ENCODE measurements at places on chromosomes 1 and 21.

- H3K27me3 ChIP-seq, result no peaks in the 10 kb centered on the region
- H3K27ac ChIP-seq, result no peak overlapping the region
- no peak overlapping the region for H3K4me3 ChIP-seq
- H3K36me3 ChIP-seq, result no peaks in the 10 kb centered on the region
- H3K4me1 ChIP-seq, result no peaks in the 10 kb centered on the region
- no peak for DNase-seq
These were observed 21.0 kb downstream of the CD160 start for GRCh38 chr1:145740269-145740668.

GRCh38 chr1:209727785-209728184 lies 23.1 kb downstream of the HSD11B1 start:
- DNase-seq, result no peak
- H3K4me3 ChIP-seq, result no peak overlapping the region
- H3K4me1 ChIP-seq, result no peaks in the 10 kb centered on the region
- H3K27ac ChIP-seq, result no peak overlapping the region
- H3K27me3 ChIP-seq, result no peaks in the 10 kb centered on the region

GRCh38 chr1:232372841-232373440 lies 257.0 kb downstream of the SIPA1L2 start:
- no peaks in the 10 kb centered on the region for H3K36me3 ChIP-seq
- no peaks in the 10 kb centered on the region for H3K4me1 ChIP-seq
- no peak overlapping the region for H3K4me3 ChIP-seq
- H3K27ac ChIP-seq, result no peak overlapping the region
- H3K27me3 ChIP-seq, result no peaks in the 10 kb centered on the region
- DNase-seq, result no peak

DNA sequence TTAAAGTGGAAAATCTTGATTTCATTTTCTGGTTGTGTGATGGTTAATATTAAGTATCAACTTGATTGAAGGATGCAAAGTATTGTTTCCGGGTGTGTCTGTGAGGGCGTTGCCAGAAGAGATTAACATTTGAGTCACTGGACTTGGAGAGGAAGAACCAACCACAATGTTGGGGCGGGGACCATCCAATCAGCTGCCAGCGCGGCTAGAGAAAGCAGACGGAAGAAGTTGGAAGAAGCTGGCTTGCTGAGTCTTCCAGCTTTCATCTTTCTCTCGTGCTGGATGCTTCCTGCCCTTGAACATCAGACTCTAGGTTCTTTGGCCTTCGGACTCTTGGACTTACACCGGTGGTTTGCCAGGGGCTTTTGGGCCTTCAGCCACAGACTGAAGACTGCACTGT lies 832.6 kb upstream of the TMPRSS15 start:
- no peak for DNase-seq
- no peak overlapping the region for H3K4me3 ChIP-seq
- no peaks in the 10 kb centered on the region for H3K36me3 ChIP-seq
- H3K27me3 ChIP-seq, result no peaks in the 10 kb centered on the region

DNA sequence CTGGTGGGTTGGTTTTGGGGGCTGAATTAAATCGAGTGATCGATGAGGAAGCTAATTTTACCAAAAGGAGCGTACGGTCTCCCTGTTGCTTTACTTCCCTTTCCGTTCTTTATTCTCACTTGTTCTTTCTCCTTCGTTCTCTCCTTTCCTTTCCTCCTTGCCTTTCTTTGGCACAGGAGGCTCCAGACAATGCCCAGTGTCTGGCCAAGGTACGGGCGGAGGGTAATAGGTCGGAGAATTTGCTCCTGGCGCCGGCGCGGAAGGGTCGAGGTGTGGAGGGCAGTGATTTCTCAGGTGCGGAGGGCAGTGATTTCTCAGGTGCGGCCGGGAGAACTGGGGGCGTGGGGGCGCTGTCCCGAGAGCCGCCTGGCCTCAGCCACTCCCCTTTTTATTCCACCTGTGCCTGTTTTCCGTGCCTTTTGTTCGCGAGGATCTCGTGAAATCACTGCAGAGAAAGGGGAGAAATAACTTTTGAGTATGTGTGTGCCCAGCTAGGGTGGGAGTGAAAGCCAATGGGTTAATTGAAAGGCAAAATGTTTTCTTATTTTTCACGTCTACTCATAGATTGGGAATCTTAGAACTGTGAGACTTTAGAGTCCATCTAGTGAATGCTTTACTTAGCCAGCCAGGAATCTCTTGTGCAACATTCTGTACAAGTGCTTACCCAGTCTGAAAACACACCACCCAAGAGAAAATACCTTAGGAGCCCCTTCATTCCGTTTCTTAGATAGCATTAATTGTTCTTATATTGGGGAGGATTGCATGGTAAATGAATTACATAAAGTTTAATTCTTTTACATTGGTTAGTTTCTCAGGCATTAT lies 1.3 kb downstream of the FNBP1L start:
- H3K27ac ChIP-seq, result no peak overlapping the region
- H3K4me3 ChIP-seq, result peak overlapping the region; percentile 96
- H3K4me1 ChIP-seq, result no peaks in the 10 kb centered on the region

GRCh38 chr1:116044071-116044470 lies 67.1 kb upstream of the MAB21L3 start:
- no peak overlapping the region for H3K4me3 ChIP-seq
- no peaks in the 10 kb centered on the region for H3K36me3 ChIP-seq
- H3K4me1 ChIP-seq, result no peaks in the 10 kb centered on the region
- H3K27ac ChIP-seq, result no peak overlapping the region

DNA sequence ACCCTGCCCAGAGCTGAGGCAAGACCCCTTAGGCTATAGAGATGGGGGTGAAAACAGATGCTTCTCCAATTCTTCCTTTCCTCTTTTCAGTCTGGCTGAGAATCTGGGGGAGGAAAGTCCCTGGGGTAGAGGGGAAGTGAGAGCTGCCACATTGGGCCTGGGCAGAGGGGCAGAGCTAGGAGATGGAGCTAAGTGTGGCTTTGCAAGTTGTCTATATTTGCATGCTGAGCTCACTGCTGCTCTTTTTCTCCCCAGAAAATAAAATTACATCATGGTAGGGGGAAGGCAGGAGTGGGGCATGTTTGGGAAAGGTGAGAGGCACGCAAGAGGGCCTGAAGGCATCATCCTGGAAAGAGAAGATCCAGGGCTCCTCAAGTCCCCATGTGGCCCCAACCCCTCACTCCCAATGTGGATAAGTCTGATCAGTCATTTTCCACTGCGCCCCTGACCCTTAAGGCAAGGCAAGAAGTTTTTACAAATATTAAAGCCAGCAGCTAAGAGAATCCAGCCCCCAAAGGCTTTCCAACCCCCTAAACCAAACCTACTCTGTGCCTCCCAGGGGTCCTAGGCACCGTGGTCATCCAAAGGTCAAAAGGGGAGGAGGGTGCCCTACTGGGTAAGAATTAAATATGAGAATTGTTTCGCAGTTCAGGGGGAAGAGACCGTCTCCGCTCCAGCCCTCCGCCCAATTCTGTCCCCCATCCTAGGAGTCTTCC lies 500 bp upstream of the PEA15 start:
- peak overlapping the region; percentile 20 for H3K4me3 ChIP-seq
- H3K36me3 ChIP-seq, result no peaks in the 10 kb centered on the region
- peaks cover 8% of the 10 kb centered on the region for H3K4me1 ChIP-seq
- H3K27ac ChIP-seq, result no peak overlapping the region
- no peak for DNase-seq

- no peaks in the 10 kb centered on the region for H3K4me1 ChIP-seq
- H3K36me3 ChIP-seq, result no peaks in the 10 kb centered on the region
- peak; percentile 29 for DNase-seq
- H3K27me3 ChIP-seq, result no peaks in the 10 kb centered on the region
- H3K27ac ChIP-seq, result no peak overlapping the region
These were observed 17.1 kb downstream of the ZP4 start for GRCh38 chr1:237873487-237874211.

DNA sequence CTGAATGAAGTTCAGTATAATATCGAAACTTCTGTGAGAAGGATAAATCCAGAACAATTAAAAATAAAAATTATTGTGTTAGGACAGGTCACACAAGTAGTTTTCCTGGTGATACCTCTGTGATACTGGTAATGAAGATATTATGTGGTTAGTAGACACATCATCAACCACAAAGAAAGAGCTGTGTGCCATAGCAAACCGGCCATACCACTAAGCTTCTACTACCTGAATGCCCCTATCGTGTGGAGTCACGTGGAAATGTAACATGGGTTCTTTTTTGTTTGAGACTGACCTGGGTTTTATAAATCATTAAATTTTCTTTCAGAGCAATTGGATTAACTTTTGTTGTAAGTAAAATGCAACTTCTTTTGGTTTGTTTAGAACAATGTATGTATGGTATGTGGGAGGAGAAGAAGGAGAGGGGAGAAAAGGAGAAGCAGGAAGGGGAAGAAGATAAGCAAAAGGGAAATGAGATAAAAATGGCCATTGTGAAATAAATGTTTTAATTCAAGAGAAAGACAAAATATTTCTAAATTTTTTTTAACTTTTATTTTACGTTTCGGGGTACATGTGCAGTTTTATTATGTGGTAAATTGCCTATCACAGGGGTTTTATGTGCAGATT lies 58.2 kb upstream of the LRRC8B start:
- no peaks in the 10 kb centered on the region for H3K4me1 ChIP-seq
- no peak overlapping the region for H3K4me3 ChIP-seq
- H3K27me3 ChIP-seq, result no peaks in the 10 kb centered on the region

DNA sequence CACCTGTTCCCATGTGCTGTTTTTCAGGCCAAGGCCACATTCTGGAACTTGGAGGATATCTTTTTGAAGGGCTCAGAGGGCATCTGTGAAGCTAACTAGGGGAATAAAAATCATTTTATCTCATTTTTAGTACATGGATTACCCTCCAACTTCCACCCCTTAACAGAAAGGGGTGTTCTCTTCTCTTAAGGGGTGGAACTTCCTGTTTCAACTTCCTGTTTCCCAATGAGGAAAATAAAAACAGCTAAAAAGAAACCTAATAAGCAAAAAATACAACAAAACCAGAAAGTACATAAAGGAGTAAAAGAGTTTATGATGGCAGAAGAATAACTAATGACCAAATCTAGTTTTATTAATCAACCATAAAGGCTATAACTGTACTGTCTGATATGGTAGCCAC lies 24.8 kb upstream of the SLC22A15 start:
- DNase-seq, result no peak
- no peaks in the 10 kb centered on the region for H3K4me1 ChIP-seq
- no peak overlapping the region for H3K27ac ChIP-seq
- no peaks in the 10 kb centered on the region for H3K36me3 ChIP-seq

DNA sequence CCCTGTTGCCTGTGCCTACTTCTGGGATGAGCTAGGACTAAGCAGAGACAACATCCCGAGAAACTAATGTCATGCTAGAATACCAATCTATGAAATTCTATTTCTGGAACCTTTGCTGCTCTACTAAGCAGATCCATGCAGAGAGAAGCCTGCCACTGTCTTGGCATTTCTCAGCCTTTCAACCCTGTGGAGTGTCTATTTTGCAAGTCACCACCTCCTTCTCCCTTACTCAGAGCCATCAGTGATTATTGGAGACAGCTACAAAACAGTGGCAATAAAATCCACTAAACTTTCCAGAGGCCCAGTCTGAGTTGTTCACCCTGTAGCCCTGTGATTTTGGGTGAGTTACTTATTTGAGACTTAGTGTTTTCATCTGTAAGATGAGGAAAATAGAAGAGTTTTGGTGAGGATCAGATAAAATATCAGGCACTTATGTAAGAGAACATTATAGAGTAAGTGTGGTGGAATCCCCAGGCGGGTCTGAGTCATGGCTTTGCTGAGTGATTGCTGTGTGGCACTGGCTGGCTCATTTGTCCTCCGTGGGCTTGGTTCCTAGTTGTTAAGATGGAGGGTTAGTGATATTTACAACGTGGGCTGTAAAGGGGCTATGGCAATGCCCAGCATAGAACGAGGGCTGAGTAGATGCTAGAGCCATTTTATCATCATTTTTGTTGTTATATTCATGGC lies 61.1 kb downstream of the FMN2 start:
- H3K27ac ChIP-seq, result no peak overlapping the region
- no peak for DNase-seq
- no peaks in the 10 kb centered on the region for H3K4me1 ChIP-seq
- no peaks in the 10 kb centered on the region for H3K27me3 ChIP-seq

GRCh38 chr1:159469921-159470533 lies 30.5 kb downstream of the OR10J1 start:
- no peak for DNase-seq
- no peaks in the 10 kb centered on the region for H3K27me3 ChIP-seq
- H3K4me3 ChIP-seq, result no peak overlapping the region

- H3K4me3 ChIP-seq, result no peak overlapping the region
- H3K36me3 ChIP-seq, result no peaks in the 10 kb centered on the region
- no peaks in the 10 kb centered on the region for H3K27me3 ChIP-seq
- no peaks in the 10 kb centered on the region for H3K4me1 ChIP-seq
These were observed 39.6 kb downstream of the GFI1 start for GRCh38 chr1:92447033-92447681.

- H3K27me3 ChIP-seq, result no peaks in the 10 kb centered on the region
- DNase-seq, result no peak
- no peak overlapping the region for H3K4me3 ChIP-seq
- H3K36me3 ChIP-seq, result no peaks in the 10 kb centered on the region
These were observed 148.5 kb downstream of the DHRS3 start for GRCh38 chr1:12469493-12469892.

DNA sequence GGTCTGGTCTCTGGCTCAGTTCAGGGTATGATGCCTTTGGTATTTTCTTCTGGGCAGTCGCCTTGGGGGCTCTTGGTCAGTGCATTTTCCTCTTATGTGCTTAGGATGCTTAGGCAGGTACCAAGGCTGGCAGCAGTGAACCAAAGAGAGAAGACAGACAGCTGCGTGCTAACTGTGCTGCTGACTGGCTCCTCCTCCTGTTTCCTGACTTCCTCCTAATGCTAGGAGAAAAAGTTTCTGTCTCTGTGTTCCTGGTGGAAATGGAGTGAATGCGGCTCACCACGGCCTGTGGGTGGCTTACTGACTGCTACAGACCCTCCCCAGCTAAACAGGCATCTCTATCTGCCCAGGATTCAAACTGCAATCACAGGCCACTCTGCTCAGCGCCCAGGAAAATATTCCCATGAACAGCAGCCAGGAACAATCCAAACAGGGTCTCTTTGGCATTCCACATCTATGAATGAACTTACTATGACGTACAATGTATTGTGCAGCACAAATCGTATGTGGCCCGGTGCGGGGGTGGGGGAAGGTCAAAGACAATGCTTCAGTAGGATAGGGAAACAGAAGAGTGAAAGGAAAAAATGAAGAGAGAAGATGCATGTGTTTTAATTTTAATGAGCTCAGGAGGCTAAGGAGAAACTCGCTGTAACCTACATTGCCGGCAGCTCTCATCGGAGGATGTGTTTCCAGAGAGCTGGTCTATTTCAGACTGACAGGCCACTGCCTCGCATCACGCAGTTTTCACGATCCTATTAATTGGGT lies 2.8 kb downstream of the ABCG1 start:
- H3K4me3 ChIP-seq, result no peak overlapping the region
- no peak for DNase-seq
- H3K27me3 ChIP-seq, result peaks cover 4% of the 10 kb centered on the region

DNA sequence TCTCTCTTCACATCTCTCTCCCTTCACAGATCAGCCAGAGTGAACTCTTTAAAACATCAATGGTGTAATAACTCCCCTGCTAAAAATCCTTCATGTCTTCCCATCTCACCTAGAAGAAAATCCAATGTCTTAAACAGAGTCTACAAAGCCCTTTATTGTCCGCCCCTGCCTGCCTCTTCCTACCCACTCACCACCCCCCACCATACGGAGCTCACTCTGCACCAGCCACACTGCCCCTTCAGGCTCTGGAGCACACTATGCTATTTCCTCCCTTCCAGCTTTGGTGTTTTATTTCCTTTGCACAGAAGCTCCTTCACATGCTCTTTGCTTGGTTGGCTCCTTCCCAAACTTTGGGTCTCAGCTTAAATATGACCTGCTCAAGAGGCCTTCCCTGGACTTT lies 10.2 kb downstream of the CAMK1G start:
- H3K4me1 ChIP-seq, result no peaks in the 10 kb centered on the region
- H3K27me3 ChIP-seq, result no peaks in the 10 kb centered on the region
- no peak overlapping the region for H3K27ac ChIP-seq
